ENCODE measurements at places on chromosomes 6 and 20. TPM values are rescaled to one million over a fixed set of nuclear protein-coding genes. Genes with fewer than 3 reads are reported as not detected.

DNA sequence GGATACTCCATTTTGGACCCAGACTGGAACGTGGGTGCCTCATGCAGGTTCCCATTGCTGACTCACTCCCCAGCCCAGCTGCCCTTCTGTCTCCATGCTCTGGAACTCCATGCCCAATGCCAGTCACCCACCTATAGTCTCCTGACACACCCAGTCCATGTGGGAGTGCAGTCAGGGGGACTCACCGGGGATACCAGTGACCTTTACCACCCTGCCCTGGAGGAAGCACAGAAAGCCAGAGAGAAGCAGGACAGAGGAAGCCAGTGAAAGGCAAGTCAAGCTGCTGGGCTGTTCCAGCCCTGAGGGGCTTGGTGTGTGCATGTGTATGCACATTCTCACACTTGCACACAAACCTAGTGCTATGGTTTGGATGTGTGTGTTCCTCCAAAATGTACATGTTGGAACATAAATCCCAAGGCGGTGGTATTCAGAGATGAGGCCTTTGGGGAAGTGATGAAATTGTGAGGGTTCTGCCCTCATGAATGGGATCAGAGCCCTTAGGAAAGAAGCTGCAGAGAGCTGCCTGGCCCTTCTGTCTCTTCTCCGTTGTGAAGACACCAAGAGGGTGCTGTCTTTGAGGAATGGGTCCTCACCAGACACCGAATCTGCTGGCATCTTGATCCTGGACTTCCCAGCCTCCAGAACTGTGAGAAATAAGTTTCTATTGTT lies 121.4 kb upstream of the MAFB start:
- no peak for DNase-seq

The EEF1E1 gene
- 150 TPM for total RNA-seq

The PXMP4 gene
- 2.5 TPM for total RNA-seq

The BTBD3 gene
- total RNA-seq: 21.0 TPM

The TGM3 gene
- not detected for total RNA-seq

The ADGRG6 gene
- total RNA-seq: 0.68 TPM

- peak; percentile 61 for DNase-seq
These were observed 199.5 kb downstream of the ADGRB3 start for GRCh38 chr6:68834551-68834950.

GRCh38 chr6:51792273-51793030 lies 295.0 kb downstream of the PKHD1 start:
- no peak for DNase-seq

DNA sequence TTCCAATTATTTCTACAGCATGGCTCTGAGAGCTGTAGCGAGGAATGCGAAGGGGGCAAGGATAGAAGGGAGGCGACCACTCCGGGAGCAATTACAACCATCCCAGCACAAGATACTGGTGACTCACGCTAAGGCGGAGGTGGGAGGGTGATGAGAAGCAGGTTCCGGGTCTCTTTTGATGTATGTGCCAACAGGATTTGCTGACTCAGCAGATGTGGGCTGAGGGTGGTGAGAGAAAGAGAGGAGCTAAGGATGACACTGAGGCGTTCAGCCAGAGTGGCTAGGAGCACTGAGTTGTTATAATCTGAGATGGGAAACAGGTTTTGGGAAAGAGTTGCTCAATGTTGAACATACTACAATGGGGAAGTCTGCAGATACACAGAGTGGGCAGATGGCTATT lies 9.3 kb upstream of the TXNDC5 start:
- no peak for DNase-seq

The SLC32A1 gene
- total RNA-seq: not detected

DNA sequence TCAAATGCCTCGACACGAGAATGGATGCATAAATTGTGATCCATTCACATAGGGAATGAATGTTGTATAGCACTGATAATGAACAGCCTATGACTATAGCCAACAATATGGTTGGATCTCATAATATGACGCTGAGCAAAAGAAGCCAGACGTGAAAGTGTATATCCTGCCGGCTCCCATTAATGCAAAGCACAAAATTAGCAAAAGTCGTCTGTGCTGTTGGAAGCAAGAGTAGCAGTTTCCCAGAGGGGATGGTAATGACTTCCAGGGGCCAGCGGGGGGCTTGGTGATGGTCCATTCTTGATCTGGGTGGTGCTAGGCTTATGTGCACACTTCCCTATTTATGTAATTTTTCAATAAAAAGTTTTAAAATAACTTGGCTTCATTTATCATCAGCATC lies 1.0 kb upstream of the TAGAP start:
- no peak for DNase-seq

The CCN6 gene
- total RNA-seq: not detected

The OR12D2 gene
- total RNA-seq: not detected

DNA sequence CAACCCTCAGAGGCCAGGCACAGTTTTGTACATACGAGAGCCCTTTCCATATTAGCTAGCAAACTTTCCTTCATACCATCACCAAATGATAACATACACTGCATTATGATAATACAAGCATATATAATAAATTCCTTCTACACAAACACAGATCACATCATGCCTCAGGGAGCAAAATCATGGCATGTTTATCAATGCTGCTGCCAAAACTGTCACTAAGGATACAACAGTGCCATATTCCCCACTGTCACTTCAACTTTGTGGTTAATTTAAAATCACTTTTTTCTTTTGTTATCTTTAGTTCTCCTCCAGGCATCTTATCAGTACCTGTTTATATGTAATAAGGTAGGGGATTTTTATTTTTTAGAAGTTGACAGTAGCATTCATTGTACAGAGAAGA lies 196.3 kb downstream of the EPM2A start:
- DNase-seq: no peak

DNA sequence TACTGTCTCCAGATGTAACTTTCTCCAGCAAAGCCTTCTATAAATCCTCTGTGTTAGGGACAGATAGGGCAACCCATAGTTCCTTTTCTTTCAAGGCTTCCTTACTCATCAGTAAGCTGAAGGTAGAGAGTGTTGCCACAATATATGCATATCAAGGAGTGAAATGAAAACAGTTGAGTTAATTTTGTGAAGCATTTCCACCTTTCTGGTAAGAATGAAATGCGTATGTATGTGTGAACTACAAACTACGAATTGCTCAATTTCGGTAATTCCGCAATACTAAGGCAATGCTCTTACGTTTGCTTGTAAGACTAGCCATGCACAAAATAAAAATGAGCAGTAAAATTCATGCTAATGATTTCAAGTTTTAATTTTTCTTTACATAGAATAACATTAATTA lies 61.2 kb upstream of the HBS1L start:
- DNase-seq: no peak

GRCh38 chr20:39190666-39191570 lies 228.8 kb downstream of the DHX35 start:
- peak; percentile 4 for DNase-seq

The SLC35F1 gene
- total RNA-seq: 0.18 TPM

The KIAA0408 gene
- total RNA-seq: 1.4 TPM

DNA sequence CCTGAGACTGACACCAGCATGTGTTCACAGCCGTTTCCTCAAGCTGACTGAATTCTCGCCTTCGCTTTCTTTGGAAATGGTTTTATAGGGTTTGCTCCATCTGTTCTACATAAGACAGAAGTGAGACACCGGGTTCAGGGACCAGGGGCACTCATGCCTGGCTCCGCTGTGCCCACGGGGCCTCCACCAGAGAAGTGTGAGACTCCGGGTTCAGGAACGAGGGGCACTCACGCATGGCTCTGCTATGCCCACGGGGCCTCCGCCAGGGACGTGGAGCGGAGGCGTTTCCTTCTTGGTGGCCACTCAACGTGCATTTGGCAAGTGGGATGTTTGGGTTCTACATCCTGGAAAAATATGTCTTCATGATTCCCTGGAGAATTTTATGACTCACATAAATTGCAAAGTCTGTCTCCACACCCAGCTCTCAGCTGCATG lies 106.6 kb downstream of the RNASET2 start:
- no peak for DNase-seq

GRCh38 chr20:9503526-9504245 lies 10.7 kb upstream of the LAMP5 start:
- DNase-seq: peak; percentile 83

DNA sequence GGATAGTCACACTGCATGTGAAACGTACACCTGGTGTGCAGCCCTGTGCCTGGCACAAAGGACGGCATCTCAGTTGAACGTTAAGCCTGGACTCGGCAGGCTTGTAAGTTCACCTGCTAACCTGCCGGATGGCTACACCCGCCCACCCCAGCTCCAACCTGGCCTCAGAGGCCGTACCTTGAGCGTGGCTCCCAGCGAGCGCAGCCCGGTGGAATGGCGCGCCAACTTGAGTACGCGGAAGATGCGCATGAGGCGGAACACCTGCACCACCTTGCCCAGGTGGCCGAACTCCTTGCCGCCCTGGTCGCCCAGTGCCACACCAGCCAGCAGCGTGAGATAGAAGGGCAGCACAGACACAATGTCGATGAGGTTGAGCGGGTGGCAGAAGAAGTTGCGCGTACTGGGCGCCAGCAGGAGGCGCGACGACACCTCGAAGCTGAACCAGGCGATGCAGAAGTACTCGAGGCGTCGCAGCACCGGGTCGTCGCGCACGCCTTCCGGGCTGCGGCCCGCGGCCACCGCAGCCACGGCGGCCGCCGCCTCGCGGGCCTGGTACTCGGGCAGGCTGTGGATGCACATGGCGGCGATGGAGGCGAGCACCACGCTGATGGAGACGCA lies 3.3 kb downstream of the KCNS1 start:
- no peak for DNase-seq

- no peak for DNase-seq
These were observed 111.4 kb upstream of the ATXN1 start for GRCh38 chr6:16872543-16873235.

The GGT7 gene
- total RNA-seq: 0.99 TPM

DNA sequence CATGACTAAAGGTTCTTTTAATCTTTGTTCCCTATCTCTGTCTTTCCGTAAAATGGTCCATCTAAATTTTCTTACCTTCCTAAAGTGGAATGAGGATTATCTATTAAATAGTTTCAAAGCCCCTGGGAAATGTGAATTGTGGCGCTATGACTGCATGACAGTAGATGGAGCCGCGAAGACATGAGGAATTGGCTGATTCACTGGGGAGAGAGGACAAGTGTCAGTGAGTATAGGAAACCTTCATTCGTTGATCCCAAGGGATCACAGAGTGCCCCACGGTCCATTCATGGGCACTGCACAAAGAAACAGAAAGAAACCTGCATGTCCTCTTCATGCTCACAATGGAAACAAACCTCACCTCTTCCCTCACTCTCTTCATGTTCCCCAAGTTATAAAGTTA lies 479.3 kb upstream of the BTBD3 start:
- DNase-seq: no peak

GRCh38 chr6:111995404-111995803 lies 58.5 kb upstream of the CCN6 start:
- no peak for DNase-seq

Data from H4 (cell line).